HFF-Myc (cell line): ENCODE measurements at places on chromosomes 16 and 17.

- DNase-seq, result no peak
These were observed 4.4 kb downstream of the ZC3H7A start for GRCh38 chr16:11792410-11793241.

DNA sequence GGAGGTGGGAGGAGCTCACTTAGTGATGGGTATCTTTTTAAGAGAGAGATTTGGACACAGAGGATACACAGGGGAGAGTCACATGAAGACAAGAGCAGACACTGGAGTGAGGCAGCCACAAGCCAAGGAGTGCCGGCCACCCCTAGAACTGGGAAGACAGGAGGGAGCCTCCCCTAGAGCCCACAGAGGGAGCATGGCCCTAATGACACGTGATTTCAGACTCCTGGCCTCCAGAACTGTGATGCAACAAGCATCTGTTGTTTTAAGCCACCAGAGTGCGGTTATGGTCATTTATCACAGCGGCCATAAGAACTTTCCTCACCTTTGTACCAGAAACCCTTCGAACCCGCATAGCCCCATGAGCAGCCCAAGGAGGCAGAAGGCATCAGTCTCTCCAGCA is 33.3 kb downstream of the SLC38A8 start:
- no peak for DNase-seq

- no peak for DNase-seq
These were observed 18.3 kb downstream of the UBFD1 start for GRCh38 chr16:23575834-23576233.

DNA sequence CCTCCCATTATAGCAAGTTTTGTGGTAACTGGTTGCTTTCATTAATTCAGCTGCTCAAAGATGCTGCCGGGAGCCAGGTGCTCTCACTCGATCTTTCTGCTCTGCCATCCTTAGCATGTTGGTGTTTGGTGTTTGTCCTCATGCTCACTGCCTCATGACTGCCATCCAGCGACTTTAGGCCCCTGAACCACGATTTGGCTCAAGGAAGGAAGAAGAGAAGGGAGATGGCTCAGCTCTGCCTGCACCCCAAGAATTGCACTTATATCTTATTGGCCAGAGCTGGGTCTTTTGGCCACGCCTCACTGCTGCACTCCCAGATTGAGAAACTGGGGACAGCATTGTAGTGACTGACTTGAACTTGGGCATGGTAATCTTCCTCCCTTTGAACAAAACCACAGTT is 52.7 kb downstream of the ARSG start:
- DNase-seq, result no peak

DNA sequence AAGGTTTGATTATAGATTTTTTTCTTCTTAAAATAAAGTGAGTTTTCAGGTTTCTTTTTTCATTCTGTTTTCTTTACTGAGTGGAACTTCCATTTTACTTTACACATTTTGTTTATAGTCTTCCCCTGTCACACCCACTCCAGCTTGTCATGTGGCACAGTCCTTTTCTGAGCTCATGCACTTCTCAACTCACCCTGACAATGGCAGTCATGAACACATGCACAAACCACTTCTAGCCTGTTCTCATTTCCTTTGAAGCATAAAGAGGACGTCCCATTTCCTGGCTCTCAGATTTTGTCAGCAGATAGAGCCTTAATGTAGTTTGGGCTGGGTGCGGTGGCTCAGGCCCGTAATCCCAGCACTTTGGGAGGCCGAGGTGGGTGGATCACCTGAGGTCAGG is 168.0 kb downstream of the AHSP start:
- DNase-seq, result no peak

GRCh38 chr17:38873640-38874380 is 4.0 kb downstream of the LASP1 start:
- no peak for DNase-seq

DNA sequence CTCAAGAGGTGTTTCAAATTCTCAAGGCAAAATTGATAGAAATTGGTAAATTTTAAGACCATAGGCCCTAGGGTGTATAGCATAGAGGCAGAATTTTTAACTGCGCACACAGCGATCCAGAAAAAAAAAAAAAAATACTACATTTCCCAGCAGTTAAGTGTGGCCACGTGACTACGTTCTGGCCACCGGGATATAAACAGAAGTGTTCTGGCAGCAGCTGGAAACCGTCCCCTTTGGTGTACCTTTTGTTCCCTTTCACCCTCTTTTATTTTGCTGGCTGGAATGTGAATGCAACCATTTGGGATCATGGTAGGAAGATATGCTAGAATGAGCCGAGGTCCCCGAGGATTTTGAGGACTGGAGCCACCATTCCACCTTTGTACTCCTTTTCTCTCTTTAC is 52.7 kb upstream of the AKAP1 start:
- no peak for DNase-seq

GRCh38 chr16:3759736-3760135 is 42.4 kb upstream of the TRAP1 start:
- DNase-seq, result no peak

DNA sequence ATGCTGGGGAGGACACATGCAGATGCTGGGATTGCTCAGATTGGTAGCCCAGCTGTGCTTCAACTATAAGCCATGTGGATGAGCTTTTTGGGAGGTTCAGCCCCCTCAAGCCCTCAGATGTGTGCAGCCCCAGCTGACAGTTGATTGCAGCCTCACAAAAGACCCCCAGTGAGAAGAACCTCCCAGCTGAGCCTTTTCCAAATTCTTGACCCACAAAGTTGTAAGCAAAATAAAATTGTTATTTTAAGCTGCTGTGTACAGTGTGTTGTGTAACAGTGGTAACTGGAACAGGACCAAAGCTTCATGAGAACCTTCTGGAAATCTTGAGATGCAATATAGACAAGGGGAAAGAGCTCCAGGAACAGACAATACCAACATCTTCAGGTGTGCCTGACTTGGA is 156.8 kb upstream of the IRX3 start:
- DNase-seq, result no peak
